Activated CD8-positive, alpha-beta memory T cell treated with anti-CD3 and anti-CD28 coated beads for 4 hours (primary cell): ENCODE measurements at places on chromosomes 5 and 9.
A peak's percentile ranks its signal among the peaks of the same experiment; 100 is the strongest.

DNA sequence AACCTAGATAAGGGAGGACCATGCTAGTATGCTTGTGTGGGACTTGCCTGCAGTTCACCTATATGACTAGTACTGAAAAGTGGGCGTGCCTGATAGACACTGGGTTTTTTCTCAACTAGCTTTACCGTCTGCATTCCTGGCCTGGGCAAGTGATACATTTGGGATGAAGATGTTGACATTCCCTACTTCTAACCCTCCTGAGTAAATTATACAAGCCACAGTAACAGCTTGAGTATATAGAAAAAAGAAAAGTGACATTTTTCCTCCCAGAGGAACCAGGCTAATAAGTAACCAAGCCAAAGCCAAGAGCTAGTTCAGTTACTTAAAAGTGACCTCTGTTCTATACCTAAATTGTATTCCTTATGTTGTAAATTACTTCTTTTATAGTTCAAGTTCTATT lies 153.8 kb upstream of the CYLC2 start:
- no peak for DNase-seq

GRCh38 chr5:153367466-153367865 lies 123.0 kb upstream of the GRIA1 start:
- no peak for DNase-seq

DNA sequence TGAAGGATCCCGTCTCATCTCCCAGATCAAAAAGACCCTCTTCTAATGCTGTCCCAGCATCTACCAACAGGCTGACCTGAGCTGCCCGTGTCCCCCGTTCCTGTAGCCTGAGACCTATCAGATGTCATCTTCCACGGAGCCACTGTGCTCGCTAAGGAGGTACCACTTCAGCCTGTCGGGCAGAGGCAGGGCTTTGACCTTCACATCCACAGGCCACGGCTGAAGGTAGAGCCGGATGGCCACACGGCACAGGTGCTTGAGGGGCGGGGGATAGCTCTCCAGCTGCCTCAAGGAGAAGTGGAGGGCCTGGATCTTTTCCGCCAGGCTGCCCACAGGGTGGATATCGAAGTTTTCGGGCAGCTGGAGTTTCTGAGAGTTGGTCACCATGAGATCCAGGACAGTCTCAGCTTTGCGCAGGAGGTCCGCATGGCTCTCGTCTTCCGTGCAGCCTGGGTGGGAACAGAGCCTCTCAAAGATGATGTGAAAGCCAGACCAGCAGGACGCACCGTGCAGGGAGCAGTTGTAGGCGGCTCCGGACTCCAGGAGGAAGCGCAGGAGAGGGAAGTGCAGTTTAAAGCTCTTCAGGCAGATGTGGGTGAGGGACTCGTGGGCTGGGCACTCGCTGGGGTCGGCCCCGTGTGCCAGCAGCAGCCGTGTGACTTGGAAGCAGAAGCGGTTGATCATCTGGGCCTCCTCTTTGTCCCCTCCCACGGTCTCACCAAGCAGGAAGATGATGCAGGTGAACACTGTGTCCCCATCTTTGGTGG lies 4.1 kb downstream of the ASB6 start:
- DNase-seq: no peak

- DNase-seq: no peak
Observed at GRCh38 chr5:83639911-83640310, 80.7 kb downstream of the HAPLN1 start.

- DNase-seq: no peak
Observed at GRCh38 chr9:113619491-113620376, 156.2 kb downstream of the RGS3 start.

- DNase-seq: no peak
Observed at GRCh38 chr5:107982703-107983425, 312.1 kb upstream of the EFNA5 start.

GRCh38 chr9:130885484-130886375 lies 10.9 kb downstream of the QRFP start:
- DNase-seq: no peak

DNA sequence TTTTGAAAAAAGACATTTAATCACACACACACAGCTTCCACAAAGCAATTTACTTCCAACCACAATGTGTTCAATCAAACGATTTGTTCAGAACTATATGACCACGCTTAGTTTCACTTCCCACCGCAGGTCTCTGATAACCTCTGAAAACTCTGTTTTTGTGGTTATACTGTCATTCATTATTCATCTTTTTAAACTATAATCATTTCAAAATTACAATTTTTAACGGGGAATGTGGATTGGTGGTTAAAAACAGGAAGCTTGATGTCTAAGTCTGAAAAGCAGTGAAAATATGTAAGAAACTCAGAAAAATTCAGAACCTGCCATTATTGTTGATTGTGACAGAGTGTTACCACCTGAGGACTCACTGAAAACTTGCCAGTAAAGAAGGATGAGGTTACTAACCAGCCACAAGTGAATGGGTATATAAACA lies 12.7 kb upstream of the TMEM174 start:
- peak; percentile 30 for DNase-seq
